ENCODE measurements at places on chromosomes 5 and 9.

GRCh38 chr5:170289121-170289520, 8.5 kb downstream of the LCP2 start:
- no peak for DNase-seq
- no peak overlapping the region for H3K27ac ChIP-seq
- H3K4me1 ChIP-seq, result peaks cover 5% of the 10 kb centered on the region
- H3K27me3 ChIP-seq, result peaks cover 18% of the 10 kb centered on the region

DNA sequence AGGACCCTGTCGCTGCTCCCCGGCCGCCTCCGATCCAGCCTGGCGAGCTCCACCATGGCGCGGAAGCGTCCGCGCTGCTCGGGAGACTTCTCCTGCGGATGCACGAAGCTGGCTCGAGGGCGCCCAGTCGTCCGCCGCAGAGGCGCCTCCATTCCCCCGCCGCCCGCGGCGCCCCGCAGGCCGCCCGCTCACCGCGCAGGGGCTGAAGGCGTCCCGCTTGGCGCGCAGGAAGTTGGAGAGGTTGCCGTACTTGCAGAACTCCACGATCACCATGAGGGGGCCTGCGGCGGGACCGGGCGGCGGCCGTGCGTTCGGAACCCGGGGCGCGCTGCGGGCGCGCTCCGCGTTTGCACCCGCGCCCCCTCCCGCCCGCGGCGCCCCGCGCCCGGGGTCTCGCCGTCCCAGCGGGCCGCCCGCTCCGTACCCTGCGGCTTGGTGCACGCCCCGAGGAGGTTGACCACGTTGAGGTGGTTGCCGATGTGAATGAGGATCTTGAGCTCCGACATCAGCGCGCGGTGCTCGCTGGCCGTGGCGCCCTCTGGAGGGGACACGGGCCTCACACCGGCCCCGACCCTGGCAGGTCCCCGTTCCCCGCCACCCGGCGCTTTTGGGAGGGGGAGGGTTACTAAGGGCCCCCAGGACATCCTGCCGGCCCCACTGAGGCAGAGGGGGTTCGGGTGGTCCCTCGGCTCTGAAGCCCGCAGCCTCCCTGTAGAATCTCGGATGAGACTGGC, 27.7 kb upstream of the SCGB3A1 start:
- H3K27ac ChIP-seq, result no peak overlapping the region
- peak overlapping the region; percentile 79 for H3K4me3 ChIP-seq
- peak; percentile 91 for DNase-seq
- H3K4me1 ChIP-seq, result no peaks in the 10 kb centered on the region
- peaks cover 7% of the 10 kb centered on the region for H3K27me3 ChIP-seq

DNA sequence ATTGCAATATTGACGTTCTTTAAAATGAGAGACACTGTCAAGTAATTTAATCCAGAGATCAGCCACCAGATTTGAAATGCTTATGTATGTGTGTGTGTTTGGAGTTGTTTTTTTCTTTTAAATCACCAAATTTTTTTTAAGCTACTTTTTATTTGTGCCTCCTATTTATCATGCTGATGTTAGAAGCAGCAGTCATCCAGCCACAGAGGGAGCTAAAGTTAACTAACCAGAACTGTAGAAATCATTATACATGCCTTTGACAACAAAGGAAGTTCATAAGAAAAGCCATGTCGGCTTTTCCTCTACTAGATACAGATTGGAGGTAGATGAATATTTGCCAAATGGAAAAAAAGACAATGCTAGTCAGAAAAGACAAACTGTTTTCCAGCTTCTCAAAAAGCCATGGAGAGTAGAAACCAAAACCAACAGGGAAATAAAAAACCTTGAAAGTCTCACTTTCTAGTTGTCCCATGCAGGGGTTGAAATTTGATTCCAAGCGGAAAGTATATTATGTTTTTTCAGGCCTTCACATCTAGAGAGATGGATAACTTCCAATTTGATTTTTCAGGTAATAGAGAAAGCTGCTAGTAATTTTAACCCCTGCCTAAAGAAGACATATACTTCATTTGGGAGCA, 4.5 kb downstream of the PURA start:
- H3K27ac ChIP-seq, result no peak overlapping the region
- no peak for DNase-seq
- no peak overlapping the region for H3K4me3 ChIP-seq
- no peaks in the 10 kb centered on the region for H3K36me3 ChIP-seq

DNA sequence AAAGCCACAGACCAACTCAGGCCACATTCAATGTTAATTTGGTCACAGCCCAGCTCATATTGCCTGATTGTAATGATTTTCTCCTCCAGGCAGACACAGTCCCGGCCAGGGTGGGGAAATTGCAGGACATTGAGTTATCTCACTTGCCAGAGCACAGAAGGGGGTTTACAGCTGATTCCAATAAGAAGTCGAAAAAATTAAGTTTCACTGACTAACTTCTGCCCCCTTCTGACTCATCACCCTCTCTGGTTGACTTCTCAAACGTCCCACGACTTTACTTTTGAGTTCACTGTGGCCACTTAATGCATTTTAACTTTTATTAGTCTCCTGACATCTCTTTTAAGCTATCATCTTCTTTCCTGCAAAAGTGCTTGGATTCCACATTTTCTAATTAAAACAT, 321.4 kb upstream of the WWC1 start:
- H3K27me3 ChIP-seq, result no peaks in the 10 kb centered on the region
- peaks cover 11% of the 10 kb centered on the region for H3K4me1 ChIP-seq
- H3K27ac ChIP-seq, result no peak overlapping the region

GRCh38 chr5:38932854-38933408, 87.1 kb downstream of the OSMR start:
- no peaks in the 10 kb centered on the region for H3K4me1 ChIP-seq
- DNase-seq, result no peak
- H3K27ac ChIP-seq, result no peak overlapping the region
- no peaks in the 10 kb centered on the region for H3K36me3 ChIP-seq

DNA sequence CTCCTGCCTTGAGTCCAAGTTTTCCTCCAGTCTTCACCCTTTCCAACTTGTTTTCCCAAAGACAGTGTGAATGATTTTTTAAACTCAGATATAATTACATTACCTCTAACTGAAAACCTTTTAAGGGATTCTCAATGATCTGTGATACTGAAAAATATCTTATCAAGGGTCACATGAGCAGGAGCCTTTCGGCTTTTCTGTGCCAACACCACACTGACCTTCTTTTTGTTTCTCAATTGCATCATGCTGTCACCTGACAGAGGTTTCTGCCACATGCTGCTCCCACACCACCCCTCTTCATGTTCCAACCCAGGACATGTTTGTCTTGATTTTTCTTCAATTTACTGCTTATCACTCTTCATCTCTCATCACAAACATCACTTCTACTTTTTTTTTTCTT, 820.0 kb downstream of the PRELID2 start:
- H3K4me1 ChIP-seq, result no peaks in the 10 kb centered on the region
- H3K27me3 ChIP-seq, result no peaks in the 10 kb centered on the region
- no peak overlapping the region for H3K27ac ChIP-seq
- H3K4me3 ChIP-seq, result no peak overlapping the region
- DNase-seq, result no peak
- no peaks in the 10 kb centered on the region for H3K36me3 ChIP-seq

- H3K36me3 ChIP-seq, result no peaks in the 10 kb centered on the region
- peaks cover 4% of the 10 kb centered on the region for H3K27me3 ChIP-seq
Measured at GRCh38 chr5:337563-338130, 16.1 kb downstream of the AHRR start.

GRCh38 chr5:157471709-157472108, 11.7 kb downstream of the NIPAL4 start:
- H3K4me3 ChIP-seq, result no peak overlapping the region
- peak; percentile 80 for DNase-seq
- no peaks in the 10 kb centered on the region for H3K27me3 ChIP-seq
- H3K4me1 ChIP-seq, result peaks cover 2% of the 10 kb centered on the region
- peaks cover 45% of the 10 kb centered on the region for H3K36me3 ChIP-seq

DNA sequence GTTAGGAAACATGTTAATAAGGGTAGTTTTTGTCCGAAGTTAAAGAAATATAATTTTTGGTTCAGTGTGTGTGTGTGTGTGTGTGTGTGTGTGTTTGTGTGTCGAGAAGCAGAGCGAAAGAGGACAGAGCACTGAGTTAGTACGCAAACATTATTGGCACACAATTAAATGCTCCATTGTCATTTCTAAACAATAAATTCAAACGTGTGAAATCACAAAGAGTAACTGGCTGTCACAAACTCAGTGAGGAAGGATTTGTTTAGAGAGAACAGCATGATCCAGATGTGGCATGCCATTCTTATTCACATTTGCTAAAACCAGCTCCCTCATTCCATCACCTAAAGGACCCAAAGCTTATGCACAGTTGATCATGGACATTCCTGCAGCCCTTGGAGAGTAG, 970.8 kb downstream of the DTWD2 start:
- H3K4me1 ChIP-seq, result no peaks in the 10 kb centered on the region
- H3K4me3 ChIP-seq, result no peak overlapping the region
- H3K27me3 ChIP-seq, result no peaks in the 10 kb centered on the region
- no peak for DNase-seq
- no peak overlapping the region for H3K27ac ChIP-seq

DNA sequence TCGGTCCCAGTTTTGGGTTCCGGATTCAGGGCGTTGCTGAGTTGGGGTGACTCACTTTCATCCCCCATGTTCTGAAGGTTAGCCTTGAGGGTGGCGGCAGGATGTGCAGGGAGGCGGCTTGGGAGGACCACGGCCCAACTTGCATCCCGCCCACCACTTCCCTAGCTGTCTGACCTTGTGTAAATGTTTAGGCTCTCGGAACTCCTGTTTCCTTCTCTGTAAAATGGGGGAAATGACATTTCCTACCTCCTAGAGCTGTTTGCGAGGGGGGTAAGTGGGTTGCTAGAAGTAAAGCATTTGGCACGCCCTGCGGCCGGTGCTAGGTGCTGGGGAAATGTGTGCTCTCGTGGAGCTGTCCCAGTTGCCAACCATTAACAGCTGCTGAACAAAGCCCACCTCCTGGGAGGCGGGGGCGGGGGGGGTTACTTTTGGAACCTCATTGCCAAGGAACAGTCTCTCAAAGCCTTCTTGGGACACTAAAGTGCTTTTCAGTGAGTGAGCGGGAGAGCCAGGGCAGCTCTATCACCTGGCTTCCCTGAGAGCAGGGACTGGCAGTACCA, 27.5 kb downstream of the PTGES2 start:
- no peaks in the 10 kb centered on the region for H3K27me3 ChIP-seq
- no peak overlapping the region for H3K4me3 ChIP-seq
- H3K36me3 ChIP-seq, result peaks cover 39% of the 10 kb centered on the region
- no peak for DNase-seq

DNA sequence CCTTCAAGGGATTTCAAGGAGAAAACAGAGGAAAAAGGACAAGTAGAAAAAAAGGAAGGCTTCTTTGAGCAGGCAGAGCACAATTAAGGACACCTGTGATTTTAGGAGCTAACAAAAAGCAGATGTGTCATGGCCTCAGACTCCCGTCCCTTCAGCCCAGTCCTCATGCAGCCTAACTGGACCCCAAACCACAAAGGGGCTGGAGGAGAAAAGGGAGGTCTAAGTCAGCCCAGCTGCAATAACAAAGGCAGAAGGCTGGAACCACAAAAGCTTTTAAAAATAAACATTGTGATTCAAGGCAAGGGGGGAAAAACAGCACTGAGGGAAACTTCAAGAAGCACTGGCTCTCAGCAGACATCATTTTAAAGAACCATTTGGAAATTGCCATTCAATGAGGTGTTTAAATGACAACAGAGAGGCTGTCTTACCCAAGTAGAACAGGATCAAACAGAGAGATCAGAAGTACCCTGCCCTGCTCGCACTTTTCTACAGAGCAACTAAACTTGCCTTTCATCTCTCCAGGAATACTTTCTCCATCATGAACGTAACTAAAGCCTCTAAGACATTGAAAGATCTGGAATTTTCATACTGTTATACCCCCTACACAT, 89.3 kb downstream of the SEMA5A start:
- no peak overlapping the region for H3K4me3 ChIP-seq
- H3K4me1 ChIP-seq, result peaks cover 10% of the 10 kb centered on the region
- no peak for DNase-seq
- H3K27ac ChIP-seq, result peak overlapping the region; percentile 87
- peaks cover 27% of the 10 kb centered on the region for H3K36me3 ChIP-seq
- H3K27me3 ChIP-seq, result no peaks in the 10 kb centered on the region

GRCh38 chr5:13574574-13574973, 369.9 kb downstream of the DNAH5 start:
- H3K4me3 ChIP-seq, result no peak overlapping the region
- no peaks in the 10 kb centered on the region for H3K36me3 ChIP-seq
- H3K27ac ChIP-seq, result no peak overlapping the region
- H3K27me3 ChIP-seq, result no peaks in the 10 kb centered on the region
- DNase-seq, result no peak

- H3K27ac ChIP-seq, result no peak overlapping the region
- no peak for DNase-seq
- no peak overlapping the region for H3K4me3 ChIP-seq
Measured at GRCh38 chr9:137705443-137705863, 86.6 kb downstream of the EHMT1 start.

GRCh38 chr9:76751001-76751400, 13.2 kb upstream of the PCA3 start:
- peaks cover 6% of the 10 kb centered on the region for H3K4me1 ChIP-seq
- H3K27ac ChIP-seq, result no peak overlapping the region
- H3K4me3 ChIP-seq, result no peak overlapping the region
- DNase-seq, result no peak
- H3K27me3 ChIP-seq, result no peaks in the 10 kb centered on the region
- H3K36me3 ChIP-seq, result no peaks in the 10 kb centered on the region

GRCh38 chr5:173850659-173851058, 37.5 kb upstream of the CPEB4 start:
- H3K4me1 ChIP-seq, result peaks cover 7% of the 10 kb centered on the region
- H3K4me3 ChIP-seq, result no peak overlapping the region
- no peak overlapping the region for H3K27ac ChIP-seq

DNA sequence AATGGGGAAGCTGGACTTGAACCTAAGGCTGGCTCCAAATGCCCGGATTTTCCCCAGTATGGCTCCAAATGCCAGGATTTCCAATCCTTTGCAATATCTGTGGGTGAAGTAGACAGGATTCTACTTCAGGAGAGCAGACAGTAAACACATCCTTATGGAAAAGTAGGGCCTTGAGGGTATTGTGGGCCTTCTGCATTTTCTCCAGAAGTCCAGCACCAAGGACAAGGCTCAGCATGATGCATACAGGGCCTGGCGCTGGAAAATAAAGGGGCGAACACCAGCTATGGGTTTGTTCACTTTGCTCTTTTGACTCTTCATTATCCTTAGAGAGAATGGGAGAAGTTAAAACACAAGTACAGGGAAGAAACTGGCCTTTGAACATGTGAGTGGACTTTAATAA, 347.5 kb downstream of the SEMA5A start:
- no peak overlapping the region for H3K27ac ChIP-seq
- no peaks in the 10 kb centered on the region for H3K27me3 ChIP-seq
- peaks cover 17% of the 10 kb centered on the region for H3K4me1 ChIP-seq
- H3K36me3 ChIP-seq, result peaks cover 57% of the 10 kb centered on the region

- H3K4me3 ChIP-seq, result no peak overlapping the region
- peaks cover 7% of the 10 kb centered on the region for H3K4me1 ChIP-seq
- no peaks in the 10 kb centered on the region for H3K27me3 ChIP-seq
- H3K36me3 ChIP-seq, result no peaks in the 10 kb centered on the region
Measured at GRCh38 chr5:122874179-122874875, 28.9 kb downstream of the SNX24 start.

DNA sequence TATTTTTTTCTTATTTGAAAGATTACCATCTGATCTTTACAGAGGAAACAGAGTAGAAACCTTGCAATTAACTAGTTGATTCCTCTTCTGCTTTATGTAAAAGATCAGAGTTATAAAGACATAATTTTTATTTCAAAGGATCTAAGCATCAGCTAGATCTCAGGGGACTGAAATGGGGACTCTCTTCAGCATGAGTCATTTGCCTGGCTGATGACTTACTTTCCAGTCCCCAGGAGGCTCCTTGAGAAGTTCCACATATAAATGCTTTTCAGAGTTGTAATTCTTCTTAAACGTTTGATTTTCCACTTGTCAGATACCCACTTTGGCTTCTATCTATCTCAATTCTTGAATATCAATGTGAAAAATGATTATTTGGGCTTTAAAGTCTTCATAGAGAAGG, 389.4 kb downstream of the RAB3C start:
- peaks cover 3% of the 10 kb centered on the region for H3K4me1 ChIP-seq
- no peak for DNase-seq
- H3K27me3 ChIP-seq, result no peaks in the 10 kb centered on the region
- H3K4me3 ChIP-seq, result no peak overlapping the region

All from endodermal cell (in vitro differentiated cells).